ENCODE measurements at places on chromosomes 4 and X. TPM values are rescaled to one million over a fixed set of nuclear protein-coding genes. Genes with fewer than 3 reads are reported as not detected.

Gene SORBS2
- polyA plus RNA-seq, result 76.6 TPM

Gene CLNK
- polyA plus RNA-seq, result 0.91 TPM

Gene ZNF732
- polyA plus RNA-seq, result 4.9 TPM

Gene SPATA4
- polyA plus RNA-seq, result 1.4 TPM

- no peak for DNase-seq
Observed at GRCh38 chrX:97167333-97167732, 283.6 kb downstream of the RPA4 start.

DNA sequence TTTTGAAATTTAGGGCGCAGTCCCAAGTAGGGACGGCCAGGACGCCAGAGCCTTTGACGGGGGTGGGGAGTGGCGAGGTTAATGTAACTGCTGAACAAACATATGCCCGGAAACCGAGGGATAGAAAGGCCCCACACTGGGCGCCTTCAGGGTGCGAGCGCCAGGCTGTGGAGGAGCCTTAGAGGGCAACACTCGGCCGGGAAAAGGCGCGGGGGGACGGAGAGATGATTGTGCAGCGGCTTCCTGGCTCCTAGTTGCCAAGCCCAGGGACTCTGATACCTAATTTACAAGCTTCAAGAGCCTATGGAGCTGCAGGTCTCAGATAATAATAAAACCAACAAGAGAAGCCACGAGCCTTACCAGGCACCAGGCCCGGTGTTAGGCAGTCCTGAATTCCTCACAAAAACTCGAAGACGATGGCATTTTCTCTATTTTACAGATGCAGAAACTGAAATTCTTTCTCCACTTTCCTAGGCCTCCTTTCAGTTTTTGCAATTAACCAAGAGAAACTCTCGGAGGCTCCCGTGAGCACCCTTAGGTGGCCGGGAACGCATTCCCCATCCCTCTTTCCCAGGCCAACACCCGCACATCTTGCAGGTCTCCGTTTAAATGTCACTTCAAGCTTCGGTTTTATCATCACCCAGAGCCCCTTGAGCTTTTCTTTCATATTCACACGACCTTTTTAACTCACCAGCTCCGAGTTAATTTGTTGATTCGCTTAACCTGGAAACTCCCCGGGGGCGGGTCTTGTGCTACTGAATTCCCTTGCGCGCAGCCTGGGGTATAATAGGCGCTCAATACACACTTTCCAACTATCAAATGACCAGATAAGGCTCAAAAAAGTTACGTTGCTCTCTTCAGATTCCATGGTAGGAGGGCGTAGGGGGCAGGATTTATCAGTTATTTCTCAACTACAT lies 6.4 kb upstream of the GSX2 start:
- DNase-seq, result no peak

DNA sequence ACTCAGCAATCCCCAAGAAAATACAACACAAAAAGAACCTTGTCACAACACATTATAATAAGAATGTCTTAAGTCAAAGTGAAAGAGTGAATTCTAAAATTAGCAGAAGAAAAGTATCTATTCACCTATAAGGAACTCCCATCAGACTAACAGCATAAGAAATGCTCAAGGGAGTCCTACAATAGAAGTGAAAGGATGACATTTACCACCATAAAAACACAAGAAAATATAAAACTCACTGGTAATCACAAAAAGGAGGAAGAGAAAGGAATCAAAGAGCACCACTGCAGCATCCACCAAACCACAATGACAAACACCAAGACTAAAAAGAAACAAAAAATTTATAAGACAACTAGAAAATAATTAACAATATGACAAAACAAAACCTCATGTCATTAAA lies 257.0 kb upstream of the AGTR2 start:
- no peak for DNase-seq

- DNase-seq, result no peak
Observed at GRCh38 chr4:40335525-40335894, 377 bp downstream of the CHRNA9 start.

DNA sequence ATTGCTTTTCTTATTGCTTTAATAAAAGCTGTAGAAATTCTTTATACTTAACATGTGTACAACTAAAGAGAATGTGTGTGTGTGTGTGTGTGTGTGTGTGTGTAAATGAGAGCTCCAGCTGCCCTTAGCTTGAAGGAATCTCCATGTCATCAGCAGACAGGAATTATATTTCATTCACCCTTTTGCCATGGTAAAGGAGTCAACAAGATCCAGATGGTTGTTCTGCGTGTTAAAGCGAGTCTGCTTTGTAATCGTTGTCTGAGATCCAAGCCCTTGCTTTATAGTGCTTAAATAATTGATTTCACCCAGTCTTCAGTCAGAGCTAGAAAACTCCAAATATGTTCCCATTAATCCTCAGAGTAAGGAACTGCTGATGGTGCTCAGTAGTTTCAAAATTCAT lies 285.5 kb downstream of the PDGFC start:
- peak; percentile 64 for DNase-seq

GRCh38 chr4:8276358-8277240 lies 7.0 kb downstream of the HTRA3 start:
- no peak for DNase-seq

DNA sequence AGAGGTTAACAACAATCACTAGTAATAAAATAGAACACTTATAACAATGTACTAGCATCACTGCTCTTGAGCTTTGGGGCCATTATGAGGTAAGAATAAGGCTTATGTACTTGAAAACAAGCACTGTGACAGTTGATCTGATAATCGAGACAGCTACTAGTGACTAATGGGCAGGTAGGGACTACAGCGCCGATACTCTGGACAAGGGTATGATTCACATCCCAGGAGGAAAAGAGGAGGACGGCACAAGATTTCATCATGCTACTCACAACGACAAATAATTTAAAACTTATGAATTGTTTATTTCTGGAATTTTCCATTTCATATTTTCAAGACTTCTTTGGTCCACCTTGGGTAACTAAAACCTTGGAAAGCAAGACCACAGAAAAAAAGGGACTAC lies 62.3 kb downstream of the FAM184B start:
- no peak for DNase-seq

- DNase-seq, result no peak
Observed at GRCh38 chrX:70255452-70255851, 4.6 kb downstream of the P2RY4 start.

- DNase-seq, result no peak
Observed at GRCh38 chr4:156838761-156839160, 132.8 kb downstream of the PDGFC start.

DNA sequence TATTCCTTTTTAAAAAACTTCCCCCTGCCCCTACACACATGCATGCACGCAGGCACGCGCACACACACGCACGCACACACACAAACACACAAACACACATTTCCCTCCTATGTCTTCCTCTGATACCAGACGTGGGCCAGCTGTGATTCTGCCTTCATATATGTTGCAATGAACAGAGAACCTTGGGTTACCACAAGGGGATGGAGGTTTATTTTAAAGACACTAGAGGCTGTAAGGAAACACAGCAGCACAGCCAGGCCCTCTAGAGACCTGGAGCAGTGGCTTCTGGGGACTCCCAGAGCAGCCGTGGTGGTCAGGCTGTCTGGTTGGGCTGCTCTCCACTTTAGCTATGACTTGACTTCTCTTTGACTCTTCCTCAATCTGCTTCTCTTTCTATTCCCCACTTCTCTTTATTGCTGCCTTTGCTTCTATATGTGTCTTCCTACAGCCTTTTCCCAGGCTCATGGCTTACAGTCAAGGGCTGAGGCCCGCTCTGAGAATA lies 3.2 kb upstream of the TLR10 start:
- no peak for DNase-seq

Data from left kidney (tissue), 8 donors.